ENCODE measurements at places on chromosomes 5 and 9.

DNA sequence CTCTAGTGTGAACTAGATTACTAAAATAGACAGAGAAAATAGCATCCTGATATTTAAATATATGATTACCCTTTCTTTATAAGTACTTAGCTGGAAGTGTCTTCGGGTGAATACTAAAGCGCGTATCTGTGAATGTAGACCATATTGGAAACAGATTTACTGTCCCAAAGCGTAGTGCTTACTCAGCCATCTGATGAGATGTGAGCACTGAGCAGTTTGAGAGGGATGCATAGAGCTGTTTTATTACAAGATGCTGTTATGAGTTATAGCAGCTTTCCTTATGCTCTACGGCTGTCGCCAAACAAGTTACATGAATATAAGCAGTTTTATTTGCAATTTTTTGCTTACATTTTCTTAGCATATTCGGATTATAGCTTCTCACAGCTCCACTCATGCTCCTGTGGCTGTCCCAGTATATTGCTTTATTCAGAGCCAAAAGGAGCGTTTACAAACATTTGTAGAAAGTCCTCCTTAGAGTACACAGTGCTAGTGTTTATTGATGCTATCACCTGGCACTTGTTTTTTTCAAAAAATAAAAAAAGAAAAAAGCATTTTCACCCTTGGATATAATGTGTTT, 981.4 kb upstream of the WWC1 start:
- DNase-seq, result no peak

DNA sequence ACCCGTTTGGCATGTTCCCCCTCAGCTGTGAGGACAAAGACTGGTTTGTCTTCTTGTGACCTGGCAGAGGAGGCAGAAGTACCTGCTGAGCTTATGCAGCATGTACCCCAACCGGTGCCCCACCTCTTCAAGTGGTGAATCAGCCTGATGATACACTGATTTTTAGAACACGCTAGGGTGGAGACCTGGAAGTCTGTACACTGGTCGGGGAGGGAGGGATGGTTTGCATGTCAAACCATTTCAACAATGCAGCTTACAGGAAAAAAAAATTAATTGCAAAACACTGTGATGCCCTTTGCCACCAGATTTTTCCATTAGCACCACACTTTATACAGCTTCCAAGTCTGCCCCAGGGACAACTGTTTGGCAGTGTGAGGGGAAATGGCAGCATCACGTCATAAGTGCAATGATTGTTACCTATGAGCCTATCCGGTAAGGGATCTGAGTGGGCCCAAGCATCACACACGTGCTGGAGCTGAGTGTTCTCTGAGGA, 155.1 kb upstream of the DMRT1 start:
- DNase-seq, result no peak

GRCh38 chr5:122077366-122078115, 518 bp downstream of the LOX start:
- DNase-seq, result peak; percentile 86

GRCh38 chr9:69093471-69094103, 58.0 kb downstream of the FXN start:
- no peak for DNase-seq

- DNase-seq, result peak; percentile 94
Observed at GRCh38 chr9:130107234-130107861, 53.6 kb downstream of the GPR107 start.

DNA sequence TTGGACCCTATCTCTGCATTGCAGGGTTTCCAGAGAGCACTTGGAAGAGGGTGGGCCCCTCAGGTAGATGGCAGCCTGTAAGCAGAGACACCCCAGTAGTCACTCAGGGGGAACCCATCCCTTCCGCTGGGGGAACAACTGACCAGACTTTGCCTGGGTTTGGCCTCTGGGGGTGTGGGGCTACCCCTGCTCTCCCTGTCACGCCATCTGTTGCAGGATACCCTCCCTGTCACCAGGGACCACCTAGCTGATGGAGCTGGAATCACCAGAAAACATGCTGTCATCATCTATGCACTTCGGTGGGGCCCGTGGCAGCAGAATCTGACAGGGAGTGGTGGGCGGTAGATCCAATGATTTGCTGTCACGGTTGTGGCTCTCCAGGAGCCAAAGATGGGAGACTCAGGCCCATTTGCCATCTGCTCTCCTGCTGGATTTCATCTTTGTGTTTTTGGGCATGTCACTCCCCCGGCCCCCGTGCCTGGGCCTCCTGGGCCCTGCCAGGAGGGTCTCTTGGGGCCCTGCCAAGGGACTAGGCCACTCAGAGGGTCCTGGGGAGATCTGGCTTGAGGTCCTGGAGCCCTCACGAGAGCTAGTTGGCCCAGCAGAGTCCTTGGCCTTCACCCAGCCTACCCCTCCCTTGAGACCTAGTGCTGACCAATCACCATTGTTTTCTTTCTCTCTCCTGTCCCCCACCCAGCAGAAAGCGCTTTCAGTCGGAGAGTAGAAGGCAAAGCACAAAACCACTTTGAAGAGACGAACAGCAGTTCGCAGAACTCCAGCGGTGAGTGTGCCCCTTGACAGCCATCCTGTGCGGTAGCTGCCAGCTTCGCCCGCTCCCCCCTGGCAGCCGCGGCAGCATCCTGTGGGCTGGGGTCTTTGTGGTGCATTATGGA, 45.9 kb downstream of the AMBP start:
- DNase-seq, result peak; percentile 9

GRCh38 chr5:134151723-134152122, 25.0 kb downstream of the SKP1 start:
- no peak for DNase-seq

GRCh38 chr5:171647043-171647903, 138.3 kb upstream of the SMIM23 start:
- DNase-seq, result no peak

GRCh38 chr9:137798901-137799629, 78.5 kb upstream of the CACNA1B start:
- no peak for DNase-seq

GRCh38 chr5:147532156-147532555, 22.3 kb upstream of the DPYSL3 start:
- no peak for DNase-seq
